ENCODE measurements at places on chromosomes 6 and 20. TPM values are rescaled to one million over a fixed set of nuclear protein-coding genes. Genes with fewer than 3 reads are reported as not detected.

The SLC4A11 gene
- 1.1 TPM for total RNA-seq

DNA sequence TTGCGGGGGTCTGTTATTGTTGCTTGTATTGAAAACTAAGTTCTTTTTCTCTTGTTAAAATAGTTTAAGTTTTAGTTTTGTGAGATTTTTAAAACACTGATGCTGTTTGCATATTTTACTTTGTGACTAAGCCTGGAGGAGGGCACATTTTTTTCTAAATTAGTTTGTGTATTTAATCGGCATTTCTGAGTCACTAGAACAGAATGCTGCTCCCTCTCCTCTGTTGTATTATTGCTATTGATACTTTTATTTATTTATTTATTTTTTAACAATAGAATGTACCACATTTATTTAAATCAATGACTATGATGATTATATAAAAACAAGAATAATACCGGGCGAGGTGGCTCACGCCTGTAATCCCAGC lies 5.1 kb upstream of the FAM50B start:
- no peak for DNase-seq

DNA sequence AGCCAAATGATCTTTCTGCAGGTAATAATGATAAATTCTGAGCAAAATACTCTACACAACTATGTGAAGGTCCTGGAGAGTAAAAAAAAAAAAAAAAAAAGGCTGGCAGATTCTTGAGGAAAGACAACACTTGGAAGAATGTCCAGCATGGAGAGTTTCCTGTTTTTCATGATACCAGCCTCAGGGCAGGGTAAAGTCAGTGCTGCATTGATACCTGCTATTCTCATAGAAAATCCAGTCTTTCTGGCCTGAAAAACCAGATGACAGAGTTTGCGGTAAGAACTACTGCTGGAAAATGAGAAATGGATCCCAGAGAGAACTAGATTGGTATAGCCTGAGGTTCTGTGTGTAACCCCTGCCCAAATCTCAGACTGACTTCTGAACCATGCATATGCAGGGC lies 89.1 kb downstream of the AFG1L start:
- DNase-seq = no peak

- DNase-seq = no peak
These were observed 219.7 kb downstream of the ZMYND8 start for GRCh38 chr20:47136782-47137181.

DNA sequence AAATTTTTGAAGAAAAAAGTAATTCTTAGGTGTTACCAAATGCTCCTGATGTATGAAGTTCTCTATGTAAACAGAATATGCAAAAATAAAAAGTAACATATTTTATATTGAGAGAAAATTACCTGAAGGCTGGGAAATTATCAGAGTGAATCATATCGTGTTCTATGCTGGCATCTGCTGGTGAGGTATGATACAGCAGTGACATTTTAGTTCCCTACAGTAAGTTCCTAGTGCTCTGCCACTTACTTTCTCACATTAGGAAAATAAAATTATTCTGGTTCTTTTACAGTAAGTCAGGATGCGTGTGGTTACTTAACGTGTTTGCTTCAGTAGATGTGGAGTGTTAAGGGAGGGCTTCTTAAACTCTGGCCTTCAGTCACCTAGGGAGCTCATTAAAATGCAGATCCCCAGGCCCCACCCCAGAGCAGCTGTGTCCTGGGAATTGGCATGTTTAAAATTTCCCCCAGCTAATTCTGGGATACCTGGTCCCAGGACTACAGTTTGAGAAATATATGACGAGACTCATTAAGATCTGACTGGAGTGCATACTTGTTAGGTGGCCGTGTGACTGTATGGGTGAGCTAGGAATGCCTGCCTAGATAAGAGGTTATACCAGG lies 3.2 kb downstream of the ACTR5 start:
- DNase-seq = no peak

Data from mucosa of descending colon (tissue), 3 donors.